ENCODE measurements at places on chromosomes 6 and 20.

GRCh38 chr20:7712661-7713060, 227.6 kb downstream of the HAO1 start:
- H3K27me3 ChIP-seq = no peaks in the 10 kb centered on the region
- H3K27ac ChIP-seq = no peak overlapping the region
- H3K4me3 ChIP-seq = no peak overlapping the region
- DNase-seq = no peak

DNA sequence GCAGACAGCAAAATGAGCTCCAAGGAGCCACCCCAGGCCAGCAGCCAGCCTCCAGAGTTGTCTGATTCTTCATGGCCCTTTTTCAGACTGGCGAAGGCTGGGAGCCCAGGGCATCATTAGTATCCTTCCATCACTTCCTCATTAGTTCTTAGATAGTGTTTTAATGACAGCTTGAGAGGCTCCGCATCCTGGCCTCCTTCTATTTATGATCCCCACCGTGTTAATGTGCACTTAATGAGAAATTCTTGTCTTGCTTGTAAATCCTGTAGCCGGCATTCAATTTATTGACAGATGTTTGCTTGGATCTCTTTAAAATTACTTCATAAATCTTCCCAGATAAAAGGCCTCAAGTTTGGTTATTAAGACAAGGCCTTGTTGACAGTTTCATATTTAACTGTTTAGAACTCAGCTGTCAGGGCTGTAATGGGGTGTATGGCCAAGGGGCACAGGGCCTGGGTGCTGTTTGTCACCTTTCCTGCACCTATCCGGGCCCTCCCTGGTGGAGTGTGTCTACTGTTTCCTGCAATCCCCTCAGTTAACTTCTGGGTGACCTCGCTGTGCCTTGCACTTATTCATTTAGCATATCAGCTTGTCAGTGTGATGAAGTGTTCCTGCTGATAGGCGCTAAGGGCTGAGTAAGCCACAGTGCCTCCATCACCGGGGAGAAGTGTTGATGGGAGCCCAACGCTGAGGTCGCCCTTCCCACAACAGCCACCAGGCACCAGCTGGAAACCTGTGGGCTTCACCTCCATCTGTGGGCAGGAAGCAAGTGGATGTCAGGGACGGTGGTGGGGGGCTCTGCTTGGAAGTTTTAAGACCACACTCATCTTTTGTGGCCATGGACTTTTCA, 169.3 kb downstream of the TSHZ2 start:
- H3K27me3 ChIP-seq = no peaks in the 10 kb centered on the region
- no peak for DNase-seq
- H3K4me3 ChIP-seq = no peak overlapping the region
- no peaks in the 10 kb centered on the region for H3K36me3 ChIP-seq
- H3K4me1 ChIP-seq = peaks cover 2% of the 10 kb centered on the region

GRCh38 chr6:20706939-20707485, 172.8 kb downstream of the CDKAL1 start:
- no peak for DNase-seq
- no peaks in the 10 kb centered on the region for H3K4me1 ChIP-seq
- H3K27ac ChIP-seq = no peak overlapping the region

GRCh38 chr6:34743625-34744293, 13.5 kb upstream of the SNRPC start:
- no peak overlapping the region for H3K27ac ChIP-seq
- DNase-seq = no peak
- H3K4me1 ChIP-seq = no peaks in the 10 kb centered on the region
- no peaks in the 10 kb centered on the region for H3K27me3 ChIP-seq

DNA sequence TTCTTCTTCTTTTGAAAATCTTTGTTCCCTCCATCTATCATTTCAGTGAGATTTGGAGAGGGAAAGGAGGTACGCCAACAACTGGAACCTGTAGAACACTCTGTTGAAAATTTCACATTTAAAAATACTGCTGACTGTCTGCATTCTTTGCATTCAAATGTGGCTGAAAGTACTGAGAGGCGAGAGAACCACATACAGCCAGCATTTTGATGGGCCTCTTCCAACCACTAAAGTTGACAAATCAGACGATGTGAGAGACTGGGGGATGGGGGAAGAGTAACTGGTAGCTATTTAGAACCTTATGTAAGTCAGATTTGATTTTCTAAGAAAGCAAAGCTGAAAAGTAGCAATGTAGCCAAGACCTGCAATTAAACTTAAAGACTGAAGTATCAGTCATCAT, 77.5 kb downstream of the FKBP5 start:
- no peak overlapping the region for H3K4me3 ChIP-seq
- H3K27ac ChIP-seq = no peak overlapping the region
- no peak for DNase-seq
- no peaks in the 10 kb centered on the region for H3K4me1 ChIP-seq
- no peaks in the 10 kb centered on the region for H3K36me3 ChIP-seq

DNA sequence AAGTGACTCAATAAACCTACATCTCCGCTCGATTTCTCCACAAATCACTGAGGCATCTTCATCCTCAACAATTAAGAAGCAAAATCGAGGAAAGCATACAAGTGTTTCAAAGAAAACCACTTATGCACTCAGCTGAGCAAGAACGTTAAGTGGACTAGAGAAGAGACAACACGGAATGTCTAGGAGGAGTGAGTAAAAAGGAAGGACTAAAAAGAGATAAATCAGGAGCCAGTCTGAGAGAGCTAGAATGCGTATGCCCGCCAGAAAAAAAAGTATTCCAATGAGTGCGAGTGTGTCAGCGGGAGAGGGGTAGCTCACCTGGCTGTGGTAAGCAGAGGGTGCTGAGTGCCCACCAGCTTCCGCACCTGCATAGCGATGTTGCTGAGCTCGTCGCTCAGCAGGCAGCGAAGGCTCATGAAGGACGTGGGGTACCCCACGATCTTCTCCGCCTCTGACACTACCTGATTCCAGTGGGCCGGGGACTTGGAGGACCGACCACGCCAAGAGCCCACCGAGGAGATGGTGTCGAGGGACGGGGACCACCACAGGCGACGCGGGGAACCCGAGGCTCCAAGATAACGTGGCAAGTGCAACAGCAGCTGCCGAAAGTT, 587 bp downstream of the PDSS2 start:
- H3K27ac ChIP-seq = peak overlapping the region; percentile 43
- DNase-seq = peak; percentile 75
- no peaks in the 10 kb centered on the region for H3K36me3 ChIP-seq
- H3K4me3 ChIP-seq = peak overlapping the region; percentile 89
- no peaks in the 10 kb centered on the region for H3K27me3 ChIP-seq

GRCh38 chr6:74757813-74758212, 448.0 kb downstream of the COL12A1 start:
- no peaks in the 10 kb centered on the region for H3K27me3 ChIP-seq
- H3K4me1 ChIP-seq = no peaks in the 10 kb centered on the region
- no peak for DNase-seq
- no peaks in the 10 kb centered on the region for H3K36me3 ChIP-seq
- H3K4me3 ChIP-seq = no peak overlapping the region

DNA sequence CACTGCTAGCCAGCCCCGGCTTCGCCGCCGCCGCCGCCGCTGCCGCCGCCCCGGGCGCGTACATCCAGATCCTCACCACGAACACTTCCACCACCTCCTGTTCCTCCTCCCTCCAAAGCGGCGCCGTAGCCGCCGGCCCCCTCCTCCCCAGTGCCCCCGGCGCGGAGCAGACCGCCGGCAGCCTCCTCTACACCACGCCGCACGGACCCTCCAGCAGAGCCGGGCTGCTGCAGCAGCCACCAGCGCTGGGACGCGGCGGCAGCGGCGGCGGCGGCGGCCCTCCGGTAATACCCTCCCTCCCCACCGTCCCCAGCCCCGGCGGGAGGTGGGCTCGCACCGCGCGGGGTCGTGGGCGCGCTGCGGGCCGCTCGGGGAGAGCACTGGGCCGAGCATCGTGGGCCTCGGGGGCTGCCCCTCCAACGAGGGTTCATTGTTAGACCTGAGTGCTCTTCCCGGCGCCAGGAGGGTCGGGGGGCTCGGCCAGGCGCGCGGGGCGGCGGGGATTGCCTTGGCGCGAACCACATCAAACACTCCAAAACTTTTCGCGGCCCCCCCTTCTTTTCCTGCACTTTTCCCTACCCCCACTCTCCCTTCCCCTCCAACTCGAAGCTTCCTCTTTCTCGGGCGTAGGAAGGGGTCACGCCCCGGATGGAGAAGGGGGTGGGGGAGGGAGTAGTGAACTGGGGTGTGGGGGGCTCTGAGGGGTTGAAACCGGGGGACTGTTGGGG, 827 bp downstream of the E2F3 start:
- DNase-seq = peak; percentile 75
- peak overlapping the region; percentile 34 for H3K4me3 ChIP-seq
- peak overlapping the region; percentile 84 for H3K27ac ChIP-seq
- H3K4me1 ChIP-seq = no peaks in the 10 kb centered on the region
- H3K36me3 ChIP-seq = no peaks in the 10 kb centered on the region
- no peaks in the 10 kb centered on the region for H3K27me3 ChIP-seq

DNA sequence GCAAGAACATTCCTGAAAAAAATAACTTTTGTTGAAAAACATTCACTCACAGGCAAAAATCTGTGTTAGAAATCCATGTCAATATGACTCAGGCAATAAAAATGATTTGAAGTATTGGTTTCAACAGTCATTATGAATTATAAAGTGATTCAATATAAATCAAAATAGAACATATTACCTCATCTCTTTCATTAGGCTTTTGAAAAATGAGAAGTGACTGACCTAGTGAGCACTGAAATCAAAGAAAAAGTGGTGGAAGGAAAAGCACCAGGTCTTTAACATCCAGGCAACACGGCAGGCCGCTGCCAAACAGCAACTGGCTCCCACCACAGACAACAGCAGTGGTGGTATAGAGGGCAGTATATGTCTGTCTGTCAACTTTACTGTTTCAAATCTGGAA, 68.9 kb downstream of the MAN1A1 start:
- DNase-seq = no peak
- H3K4me3 ChIP-seq = no peak overlapping the region
- H3K27me3 ChIP-seq = no peaks in the 10 kb centered on the region
- H3K4me1 ChIP-seq = peaks cover 7% of the 10 kb centered on the region
- H3K27ac ChIP-seq = no peak overlapping the region

DNA sequence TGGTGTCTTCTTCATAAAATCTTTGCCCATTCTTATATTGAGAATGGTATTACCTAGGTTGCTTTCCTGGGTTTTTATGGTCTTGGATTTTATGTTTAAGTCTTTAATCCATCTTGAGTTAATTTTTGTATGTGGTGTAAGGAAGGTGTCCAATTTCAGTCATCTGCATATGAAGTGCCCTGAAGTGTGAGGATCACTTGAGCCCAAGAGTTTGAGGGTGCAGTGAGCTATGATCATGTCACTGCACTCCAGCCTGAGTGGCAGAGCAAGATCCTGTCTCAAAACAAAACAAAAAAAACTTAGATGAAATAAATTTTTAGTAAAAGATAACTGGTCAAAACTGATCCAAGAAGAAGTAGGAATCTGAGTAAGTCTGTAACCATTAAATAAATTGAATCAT, 215.4 kb downstream of the TBC1D7 start:
- no peaks in the 10 kb centered on the region for H3K27me3 ChIP-seq
- no peak overlapping the region for H3K4me3 ChIP-seq
- H3K4me1 ChIP-seq = no peaks in the 10 kb centered on the region
- H3K36me3 ChIP-seq = no peaks in the 10 kb centered on the region
- H3K27ac ChIP-seq = no peak overlapping the region

DNA sequence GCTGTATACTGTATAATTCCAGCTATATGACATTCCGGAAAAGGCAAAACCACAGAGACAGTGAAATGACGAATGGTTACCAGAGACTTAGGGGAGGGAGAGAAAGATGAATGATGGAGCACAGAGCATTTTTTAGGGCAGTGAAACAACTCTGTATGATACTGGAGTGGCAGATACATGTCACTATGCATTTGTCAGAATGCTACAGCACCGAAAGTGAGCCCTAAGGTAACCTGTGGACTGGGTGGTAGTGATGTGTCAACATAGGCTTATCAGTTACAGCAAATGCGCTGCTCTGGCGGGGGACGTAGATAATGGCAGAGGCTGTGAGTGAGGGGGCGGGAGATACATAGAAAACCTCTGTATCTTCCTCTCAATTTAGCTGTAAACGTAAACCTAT, 201.3 kb upstream of the SSTR4 start:
- no peaks in the 10 kb centered on the region for H3K27me3 ChIP-seq
- H3K27ac ChIP-seq = no peak overlapping the region
- H3K4me3 ChIP-seq = no peak overlapping the region
- no peaks in the 10 kb centered on the region for H3K36me3 ChIP-seq
- no peaks in the 10 kb centered on the region for H3K4me1 ChIP-seq

GRCh38 chr20:13638496-13639149, at the start of gene TASP1:
TSS of gene TASP1 (minus strand) at chr20:13638932. CDS start at chr20:13630078, 8,854 bp downstream.
- no peaks in the 10 kb centered on the region for H3K4me1 ChIP-seq
- DNase-seq = peak; percentile 98
- peak within 1 kb of the TSS; percentile 81 for H3K27ac ChIP-seq
- peak within 1 kb of the TSS; percentile 95 for H3K4me3 ChIP-seq
- no peaks in the 10 kb centered on the region for H3K36me3 ChIP-seq
- no peaks in the 10 kb centered on the region for H3K27me3 ChIP-seq

DNA sequence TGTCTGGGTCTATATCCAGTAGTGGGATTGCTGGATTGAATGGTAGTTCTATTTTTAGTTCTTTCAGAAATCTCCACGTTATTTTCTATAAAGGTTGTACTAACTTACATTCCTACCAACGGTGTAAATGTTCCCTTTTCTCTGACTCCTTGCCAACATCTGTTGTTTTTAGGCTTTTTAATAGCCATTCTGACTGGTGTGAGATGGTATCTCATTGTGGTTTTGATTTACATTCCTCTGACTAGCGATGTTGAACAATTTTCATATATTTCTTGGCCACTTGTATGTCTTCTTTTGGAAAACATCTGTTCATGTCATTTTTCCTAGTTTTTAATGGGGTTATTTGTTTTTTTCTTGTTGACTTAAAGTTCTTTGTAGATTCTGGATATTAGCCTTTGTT, 99.3 kb downstream of the BMP2 start:
- no peak for DNase-seq
- H3K36me3 ChIP-seq = no peaks in the 10 kb centered on the region
- no peak overlapping the region for H3K4me3 ChIP-seq
- H3K27me3 ChIP-seq = no peaks in the 10 kb centered on the region

- no peak for DNase-seq
- H3K27me3 ChIP-seq = no peaks in the 10 kb centered on the region
- H3K27ac ChIP-seq = no peak overlapping the region
- H3K4me1 ChIP-seq = no peaks in the 10 kb centered on the region
- no peak overlapping the region for H3K4me3 ChIP-seq
Observed at GRCh38 chr6:113755449-113756289, 101.5 kb upstream of the MARCKS start.

GRCh38 chr6:111301946-111302345, 181.1 kb downstream of the REV3L start:
- DNase-seq = no peak
- H3K4me3 ChIP-seq = no peak overlapping the region
- H3K4me1 ChIP-seq = no peaks in the 10 kb centered on the region
- no peaks in the 10 kb centered on the region for H3K27me3 ChIP-seq
- no peak overlapping the region for H3K27ac ChIP-seq

DNA sequence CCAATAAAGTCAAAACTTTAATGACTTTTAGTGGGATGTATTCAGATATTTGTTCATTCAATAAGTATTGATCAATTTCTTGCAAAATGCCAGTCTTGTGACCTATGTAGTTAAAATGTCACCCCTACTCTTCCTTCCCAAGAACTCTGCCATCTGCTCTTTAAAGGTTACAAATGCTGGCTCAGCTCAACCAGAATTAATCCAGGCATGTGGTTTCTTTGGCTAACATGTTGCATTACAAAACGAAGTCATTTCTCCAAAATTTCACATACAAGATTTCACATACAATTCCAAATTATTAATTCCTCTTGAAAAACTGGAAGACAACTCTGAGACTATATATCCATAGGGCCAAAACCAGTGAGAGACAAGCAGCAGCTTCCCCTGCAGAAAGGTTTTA, 395.7 kb downstream of the PRKN start:
- no peak overlapping the region for H3K27ac ChIP-seq
- no peaks in the 10 kb centered on the region for H3K36me3 ChIP-seq
- DNase-seq = no peak
- H3K4me1 ChIP-seq = no peaks in the 10 kb centered on the region
- H3K27me3 ChIP-seq = no peaks in the 10 kb centered on the region

Measured in kidney (tissue), 22 donors.